NCI-H2081 (cell line): ENCODE measurements at places on chromosomes 11 and 22.
A peak's percentile ranks its signal among the peaks of the same experiment; 100 is the strongest.

DNA sequence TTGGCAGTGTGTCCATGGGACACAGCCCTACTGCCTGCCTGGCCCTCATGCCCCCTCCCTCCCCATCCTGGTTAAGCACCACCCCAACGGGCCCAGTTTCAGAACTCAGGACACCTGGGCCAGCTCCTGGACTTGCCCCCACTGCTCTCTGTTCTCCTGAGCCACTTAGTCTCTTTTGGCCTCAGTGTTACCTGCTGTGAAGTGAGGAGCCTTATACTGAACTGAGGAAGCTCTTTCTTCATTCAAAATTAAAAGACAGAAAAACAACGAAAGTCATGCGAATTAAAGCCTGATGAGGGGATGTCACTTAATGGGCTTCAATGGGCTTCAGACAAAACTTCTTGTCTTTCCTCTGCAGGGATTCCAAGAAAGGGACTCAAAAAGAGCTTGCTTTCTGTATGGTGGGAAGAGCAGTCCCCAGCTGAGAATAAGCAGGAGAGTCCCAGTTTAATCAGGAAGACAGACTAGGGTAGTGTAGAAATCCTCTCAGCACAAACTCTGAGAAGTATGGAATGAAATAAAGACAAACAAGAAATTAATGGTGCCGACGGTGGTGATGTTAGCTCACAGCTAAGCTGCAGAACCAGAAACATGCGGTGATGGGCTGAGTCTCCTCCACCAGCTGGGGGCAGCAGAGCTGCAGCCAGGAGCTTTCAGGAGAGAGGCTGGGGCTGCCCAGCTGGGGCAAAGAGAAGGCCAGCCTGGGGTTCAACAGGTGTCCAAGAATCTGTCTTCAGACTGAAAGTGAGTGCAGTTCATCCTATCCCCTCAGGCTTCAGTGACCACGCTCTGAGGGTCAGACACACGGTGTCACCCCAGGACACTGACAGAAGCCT lies 101.0 kb downstream of the GGTLC2 start:
- DNase-seq = no peak

GRCh38 chr11:111633248-111633647 lies 31.0 kb downstream of the SIK2 start:
- DNase-seq = no peak

GRCh38 chr22:23302171-23303002 lies 122.1 kb downstream of the BCR start:
- no peak for DNase-seq

DNA sequence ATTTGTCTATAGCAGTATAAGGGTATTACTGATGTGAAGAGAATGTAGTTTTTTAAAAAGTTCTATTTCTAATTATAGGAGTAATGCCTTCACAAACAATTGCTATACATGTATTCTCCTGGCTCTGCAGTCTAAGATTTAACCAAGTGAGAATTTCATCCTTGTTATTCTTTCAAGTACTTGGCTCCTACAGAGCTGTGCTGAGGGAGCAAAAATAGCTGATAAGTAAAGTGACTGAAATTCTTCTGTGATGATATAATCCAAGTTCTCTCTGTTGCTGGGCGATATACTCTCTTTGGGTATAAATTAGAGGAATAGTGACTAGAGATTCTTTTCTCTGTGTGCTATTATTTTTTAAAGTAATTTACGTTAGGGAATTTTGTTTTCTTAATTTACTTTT lies 68.0 kb downstream of the PGR start:
- no peak for DNase-seq

GRCh38 chr11:7572001-7572712 lies 58.4 kb downstream of the PPFIBP2 start:
- DNase-seq = no peak

- no peak for DNase-seq
Observed at GRCh38 chr11:114326151-114326550, 30.0 kb downstream of the NNMT start.

DNA sequence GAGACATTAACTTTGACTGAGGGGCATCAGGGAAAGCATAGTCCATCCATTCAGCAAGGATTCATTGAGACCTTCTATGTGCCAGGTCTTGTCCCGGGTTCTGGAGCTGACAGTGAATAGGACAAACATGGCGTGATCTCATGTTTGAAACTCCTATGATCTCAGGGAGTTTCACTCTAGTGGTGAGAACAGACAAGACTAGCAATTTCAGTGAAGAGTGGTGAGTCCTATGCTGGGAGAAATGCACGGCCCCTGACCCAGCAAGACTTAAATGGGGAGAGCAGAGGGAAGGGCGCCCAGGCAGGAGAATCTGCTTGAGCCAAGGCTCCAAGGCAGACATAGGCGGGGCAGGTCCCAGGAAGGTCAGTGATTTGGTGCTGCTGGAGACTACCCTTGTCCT lies 155.7 kb downstream of the CEP164 start:
- DNase-seq = no peak

DNA sequence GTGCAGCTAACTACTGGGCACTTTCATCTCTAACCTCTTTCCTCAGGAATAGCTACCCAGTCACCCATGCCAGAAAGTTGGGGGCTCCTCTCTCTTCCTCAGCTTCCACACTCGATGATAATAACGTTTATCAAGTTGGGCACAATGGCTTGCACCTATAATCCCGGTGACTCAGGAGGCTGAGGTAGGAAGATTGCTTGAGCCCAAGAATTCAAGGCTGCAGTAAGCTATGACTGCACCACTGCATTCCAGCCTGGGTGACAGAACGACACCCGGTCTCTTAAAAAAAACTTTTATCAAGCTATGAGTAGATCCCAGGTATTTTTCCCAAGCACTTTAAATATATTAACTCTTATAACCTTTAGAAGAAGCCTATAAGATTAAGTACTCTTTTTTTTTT lies 2.0 kb downstream of the SF3A1 start:
- no peak for DNase-seq

- DNase-seq = no peak
Observed at GRCh38 chr22:49090061-49090852, 737.4 kb downstream of the BRD1 start.

DNA sequence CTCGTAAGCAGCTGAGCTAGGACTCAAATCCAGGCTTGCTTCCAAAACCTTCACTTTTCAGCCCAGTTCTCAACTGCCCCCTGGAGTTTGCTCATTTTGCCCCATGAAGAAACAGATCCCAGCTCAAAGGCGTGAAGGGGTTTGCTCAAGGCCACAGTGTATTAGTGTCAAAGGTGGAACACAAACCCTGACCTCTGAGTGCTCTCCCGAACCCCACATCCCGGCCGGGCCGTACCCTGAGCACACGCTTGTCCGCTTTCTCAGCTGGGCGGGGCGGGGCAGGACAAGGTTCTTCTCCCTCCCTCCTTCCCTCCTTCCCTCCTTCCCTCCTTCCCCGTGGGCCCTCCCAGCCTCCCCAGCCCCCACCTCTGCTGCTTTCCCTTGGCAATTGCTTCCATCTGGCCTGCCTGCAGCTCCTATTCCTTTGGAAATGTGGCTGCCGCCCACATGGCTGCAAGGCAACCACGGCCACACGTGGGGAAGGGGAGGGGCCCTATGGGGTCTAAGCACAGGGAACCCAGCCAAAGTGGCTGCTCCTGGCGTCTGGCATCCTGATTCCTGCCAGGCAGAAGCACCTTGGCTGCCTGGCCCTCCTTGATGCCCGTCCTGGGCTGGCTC lies 4.1 kb downstream of the ST3GAL4 start:
- DNase-seq = peak; percentile 73

DNA sequence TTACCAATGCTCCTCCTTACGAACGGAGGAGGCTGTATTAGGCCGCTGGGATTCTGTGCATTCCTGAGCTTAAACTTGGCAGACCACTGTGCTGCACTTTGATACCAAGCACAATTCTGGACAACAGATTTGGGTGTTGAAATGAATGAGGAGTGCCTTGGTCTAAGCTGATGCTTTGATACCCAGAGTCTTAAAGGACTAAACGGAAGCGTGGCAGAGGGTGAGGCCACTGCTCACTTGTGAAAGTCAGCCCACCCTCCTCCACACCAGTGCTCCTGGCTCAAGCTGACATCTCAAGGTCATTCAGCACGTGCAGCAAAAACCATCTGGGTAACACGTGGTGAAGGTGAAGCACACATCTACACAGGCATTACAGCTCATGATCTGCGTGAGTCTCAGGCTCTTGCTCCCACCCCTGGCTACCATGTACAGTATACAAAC lies 85.9 kb downstream of the MICAL3 start:
- no peak for DNase-seq
